ENCODE measurements at places on chromosomes 7 and 10. TPM values are rescaled to one million over a fixed set of nuclear protein-coding genes. Genes with fewer than 3 reads are reported as not detected.

DNA sequence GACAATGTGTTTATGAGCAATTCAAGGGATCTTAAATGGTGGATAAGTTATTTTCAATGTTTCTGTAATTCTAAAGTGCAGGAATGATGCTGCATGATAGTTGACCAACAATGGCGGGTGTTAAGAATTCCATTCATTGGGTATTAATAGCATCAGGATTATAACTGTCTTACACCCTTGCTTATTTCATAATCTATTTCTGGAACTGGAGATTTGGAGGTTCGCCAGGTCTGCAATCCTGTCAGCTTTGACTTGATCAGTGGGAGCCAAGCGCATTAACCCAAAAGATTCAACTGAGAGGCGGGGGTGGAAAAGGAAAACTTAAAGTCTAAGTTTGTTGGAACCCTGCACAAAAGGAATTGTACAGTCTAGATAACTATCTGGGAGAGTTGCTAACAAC lies 114.9 kb upstream of the ZEB1 start:
- no peak for DNase-seq

GCK gene
- total RNA-seq = not detected

DNA sequence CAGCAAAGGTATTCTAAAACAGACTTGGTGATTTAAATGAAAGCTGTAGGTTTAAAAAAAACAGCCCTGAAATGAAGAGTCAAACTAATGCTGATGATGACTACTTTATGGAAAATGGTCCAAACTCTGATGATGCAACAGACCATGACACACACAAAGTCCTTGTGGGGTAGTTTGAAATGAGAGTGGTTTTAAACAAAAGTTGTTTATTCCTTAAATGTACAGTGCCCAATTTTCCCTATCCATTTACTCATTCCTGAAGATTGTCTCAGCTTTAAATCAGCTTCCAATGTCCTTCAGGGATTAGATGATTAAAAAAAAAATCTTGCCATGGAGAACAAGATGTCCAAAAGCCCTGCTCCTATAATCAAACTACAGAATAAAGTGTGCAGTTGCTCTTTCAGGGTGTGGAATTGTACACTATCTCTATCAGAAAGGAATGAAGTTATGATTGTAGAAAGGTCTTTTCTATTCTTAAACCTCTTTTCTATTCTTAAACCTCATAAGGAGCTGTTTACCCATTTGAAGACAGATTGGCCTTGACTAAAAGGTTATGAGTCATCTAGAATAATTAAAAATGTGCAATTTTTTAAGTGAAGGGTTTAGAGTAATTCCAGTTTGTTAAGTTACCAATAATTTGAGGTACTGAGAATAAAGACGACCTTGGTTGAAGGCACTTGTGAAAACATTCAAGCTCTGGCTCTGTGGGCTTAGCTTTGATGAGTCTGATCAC lies 70.2 kb upstream of the ITGA8 start:
- no peak for DNase-seq

DNA sequence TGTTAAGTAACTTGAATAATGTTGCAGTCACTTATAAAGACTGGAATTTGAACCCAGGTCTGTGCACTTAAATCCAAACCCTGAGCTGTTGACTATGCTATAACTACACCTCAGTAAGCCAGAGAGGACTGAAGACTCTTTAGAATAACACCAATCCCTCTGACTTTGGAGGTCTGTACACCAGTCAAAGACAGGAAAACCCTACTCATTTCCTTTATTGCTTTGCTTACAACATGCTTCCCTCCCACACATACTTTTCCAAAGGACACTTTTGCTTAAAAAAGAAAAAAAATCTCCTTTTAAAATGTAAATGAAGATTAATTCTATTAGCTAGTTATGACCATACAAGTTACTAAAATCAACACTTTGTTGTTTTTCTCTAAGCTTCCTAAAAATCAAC lies 184.7 kb upstream of the KCTD7 start:
- DNase-seq = peak; percentile 6

GRCh38 chr7:30828591-30828990 lies 57.4 kb downstream of the MINDY4 start:
- no peak for DNase-seq

FXYD4 gene
- not detected for total RNA-seq

VWC2 gene
- total RNA-seq = not detected

GRCh38 chr10:132044803-132045202 lies 20.9 kb upstream of the JAKMIP3 start:
- DNase-seq = no peak

DNA sequence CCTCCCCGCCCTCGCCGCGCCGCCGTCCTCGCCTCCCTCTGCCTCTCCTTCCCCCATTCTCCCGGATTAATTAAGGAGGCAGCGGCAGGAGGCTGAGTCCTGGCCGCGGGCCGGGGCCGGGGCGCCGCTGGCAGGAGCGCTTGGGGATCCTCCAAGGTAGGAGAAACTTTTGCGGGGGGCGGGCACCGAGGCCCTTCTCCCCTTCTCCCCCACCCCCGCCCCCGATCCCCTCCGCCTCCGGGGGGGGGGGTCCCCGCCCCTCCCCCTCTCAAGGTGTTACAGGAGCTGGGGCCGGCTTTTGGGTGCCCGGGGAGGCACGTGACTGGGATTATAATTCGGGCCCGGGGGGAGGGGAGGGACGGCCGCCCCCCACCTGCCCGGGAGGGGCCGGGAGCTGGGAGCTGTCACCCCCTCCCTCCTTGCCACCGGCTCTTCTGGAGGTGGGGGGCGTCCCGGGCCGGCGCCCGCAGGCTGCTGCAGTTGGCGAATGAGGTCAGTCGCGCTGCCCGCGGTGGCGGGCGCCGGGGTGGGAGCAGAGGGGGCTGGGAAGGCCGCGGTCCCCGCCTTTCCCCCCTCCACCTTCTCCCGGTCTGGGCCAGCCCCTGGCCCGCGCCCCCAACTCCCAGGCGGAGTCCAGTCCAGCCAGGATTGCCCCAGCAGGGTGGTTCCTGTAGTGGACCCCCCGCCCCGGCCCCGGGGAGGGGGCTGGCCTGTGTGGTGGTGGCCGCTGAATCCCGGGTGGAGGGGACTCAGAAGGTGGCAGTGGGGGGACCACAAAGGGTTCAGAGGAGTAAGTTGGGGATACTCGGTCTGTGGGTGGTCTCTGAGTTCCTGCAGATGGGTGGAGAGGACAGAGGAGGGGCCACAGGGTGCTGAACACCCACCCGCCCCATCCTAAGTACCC lies 567 bp downstream of the GTF2IRD1 start:
- DNase-seq = no peak

DNA sequence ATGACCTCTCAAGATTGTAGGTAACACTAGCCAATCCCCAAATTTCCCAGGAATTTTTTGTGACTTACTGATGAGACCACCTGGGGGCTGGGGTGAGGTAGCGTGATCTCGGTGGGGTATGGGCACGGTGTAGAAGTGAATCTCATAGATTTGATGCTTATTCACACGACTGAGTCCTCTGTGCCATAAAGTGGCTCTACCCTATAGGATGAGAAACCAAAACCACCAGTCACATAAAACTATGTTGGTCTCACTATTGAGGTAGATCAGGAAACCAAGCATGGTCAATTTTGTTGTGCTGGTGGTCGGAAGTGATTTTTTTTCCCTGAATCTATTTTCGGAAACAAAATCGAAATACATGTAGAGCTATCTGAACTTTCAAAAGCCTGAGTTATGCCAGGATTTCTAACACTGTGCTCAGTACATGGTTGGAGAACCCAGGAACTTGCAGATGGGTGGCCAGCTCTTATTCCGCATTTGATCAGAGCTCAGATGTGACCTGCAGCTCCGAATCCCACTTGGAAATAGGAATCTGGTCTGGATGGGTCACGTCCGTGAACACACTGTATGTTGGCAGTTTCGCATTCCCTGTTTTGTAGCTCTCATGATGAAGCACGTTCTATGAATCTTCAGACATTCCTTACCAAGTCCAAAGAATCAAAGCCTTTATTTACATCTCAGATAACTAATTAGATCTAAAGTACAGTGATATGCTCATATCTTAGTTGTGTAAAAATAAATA lies 261.5 kb downstream of the KLF6 start:
- DNase-seq = no peak

DNA sequence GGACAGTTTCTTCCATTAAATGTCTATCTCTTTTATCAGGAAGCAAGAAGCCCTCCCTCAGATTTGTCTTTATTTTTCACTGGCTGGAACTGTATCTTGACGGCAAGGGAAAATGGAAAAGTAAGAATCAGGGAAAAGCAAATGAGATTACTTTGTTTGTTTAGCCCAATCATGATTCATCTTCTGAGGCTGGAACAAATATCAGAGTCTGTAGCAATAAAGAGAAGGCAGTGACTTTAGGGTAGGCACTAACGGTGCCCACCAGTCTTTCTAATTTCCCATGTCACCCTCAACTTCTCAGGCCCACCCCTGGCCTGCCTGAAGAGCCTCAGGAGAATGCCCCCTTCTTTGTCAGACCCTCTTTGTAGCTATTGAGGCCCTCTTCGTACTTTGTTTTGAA lies 36.3 kb upstream of the GOLGA7B start:
- DNase-seq = no peak

CTTNBP2 gene
- not detected for total RNA-seq

- DNase-seq = no peak
Observed at GRCh38 chr7:126411821-126412383, 840.8 kb downstream of the GRM8 start.

- DNase-seq = no peak
Observed at GRCh38 chr10:6875269-6875865, 295.3 kb upstream of the PRKCQ start.

OPN1SW gene
- not detected for total RNA-seq

- no peak for DNase-seq
Observed at GRCh38 chr7:57772126-57772924, 322.3 kb downstream of the ZNF716 start.

DNA sequence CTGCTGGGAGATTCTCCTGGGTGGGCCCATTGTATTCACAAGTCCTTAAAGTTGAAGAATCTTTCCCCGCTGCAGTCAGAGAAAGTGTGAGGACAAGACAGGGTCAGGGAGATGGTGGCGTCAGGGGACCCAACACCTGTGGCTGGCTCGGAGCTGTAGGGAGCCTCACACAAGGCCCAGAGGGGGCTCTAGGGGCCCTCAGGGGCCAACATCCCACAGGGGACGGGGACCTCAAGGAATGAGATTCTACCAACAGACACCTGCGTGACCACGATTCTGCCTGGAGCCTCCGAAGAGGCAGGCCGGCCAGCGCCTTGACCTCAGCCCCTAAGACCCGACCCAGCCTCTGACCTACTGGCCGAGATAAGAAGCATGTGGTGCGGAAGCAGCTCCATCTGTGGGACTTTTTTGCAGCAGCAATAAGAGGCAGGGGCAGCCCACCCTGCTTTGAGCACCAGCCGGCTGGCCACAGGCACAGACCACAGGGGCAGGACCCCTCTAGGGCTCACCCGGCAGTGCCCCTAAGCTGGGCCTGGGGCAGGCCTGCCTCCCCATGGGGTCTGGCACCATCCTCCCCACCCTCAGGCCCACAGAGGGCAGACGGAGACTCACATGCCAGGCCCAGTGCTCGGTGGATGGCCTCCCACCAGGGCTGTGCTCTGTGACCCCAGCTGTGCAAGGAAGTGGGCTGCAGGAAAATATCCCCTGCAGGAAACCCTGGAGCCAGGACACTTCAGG lies 13.2 kb downstream of the RASGEF1A start:
- no peak for DNase-seq

INSYN2A gene
- not detected for total RNA-seq

GRCh38 chr10:10508211-10508610 lies 509.5 kb upstream of the CELF2 start:
- DNase-seq = no peak

GRCh38 chr10:108822026-108822425 lies 1101.3 kb downstream of the XPNPEP1 start:
- no peak for DNase-seq

DNA sequence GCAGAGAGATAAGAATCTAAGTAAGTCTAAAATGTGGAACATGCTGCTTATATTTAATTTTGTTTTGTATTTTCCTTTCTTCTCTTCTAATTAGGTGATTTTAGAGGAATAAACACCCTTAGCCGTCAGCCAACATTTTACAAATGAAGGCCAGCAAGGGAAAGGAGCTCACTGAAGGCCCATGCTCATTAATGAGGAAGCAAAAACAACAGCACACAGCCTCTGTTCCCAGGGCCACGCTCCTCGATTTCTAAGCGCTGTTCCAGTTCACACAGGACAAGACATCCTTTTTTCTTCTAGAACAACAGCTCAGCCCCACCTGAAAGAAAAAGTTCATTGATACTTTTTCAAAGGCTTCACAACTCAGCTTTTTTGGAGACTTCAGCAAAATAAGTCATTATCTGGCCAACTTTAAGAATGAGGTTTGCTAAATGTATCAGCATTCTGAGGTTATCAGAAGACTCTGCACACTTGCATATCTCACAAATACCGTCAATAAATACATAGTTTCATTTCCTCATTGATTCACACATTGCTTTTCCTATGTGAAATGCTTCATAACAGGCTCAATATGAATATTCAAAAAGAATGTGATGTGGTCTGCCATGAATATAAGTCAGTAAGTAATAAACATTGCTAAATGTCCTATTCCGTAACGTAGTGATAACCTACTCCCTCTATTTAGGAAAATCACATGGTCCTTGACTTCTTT lies 34.8 kb upstream of the SFMBT2 start:
- no peak for DNase-seq

- no peak for DNase-seq
Observed at GRCh38 chr10:8133146-8133545, 78.7 kb downstream of the GATA3 start.

SLC25A40 gene
- total RNA-seq = 18.0 TPM

NPC1L1 gene
- 3.8 TPM for total RNA-seq

EPHA1 gene
- 17.1 TPM for total RNA-seq

DNA sequence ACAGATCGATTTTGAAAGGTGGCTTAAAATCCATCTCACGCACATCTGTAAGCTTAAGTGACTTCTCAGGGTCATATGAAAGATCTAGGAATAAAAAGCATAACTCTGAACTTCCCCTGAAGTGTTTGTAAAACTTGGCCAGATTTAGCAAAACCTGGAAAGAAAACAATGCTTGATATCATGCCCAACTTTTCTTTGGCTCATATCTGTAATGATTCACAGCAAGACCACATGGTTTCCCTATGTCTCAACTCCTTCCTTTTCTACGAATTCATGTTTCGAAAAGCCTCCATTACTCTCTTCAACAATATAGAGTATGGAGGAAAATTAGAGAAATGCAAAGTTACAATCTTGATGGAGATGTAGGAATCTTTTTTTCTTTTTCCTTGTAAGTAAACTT lies 20.1 kb upstream of the CABCOCO1 start:
- no peak for DNase-seq

LAMB4 gene
- total RNA-seq = not detected

PLAC9 gene
- not detected for total RNA-seq

GRCh38 chr10:128302808-128303207 lies 176.6 kb upstream of the MKI67 start:
- no peak for DNase-seq

GRCh38 chr7:102991540-102992214 lies 78.9 kb downstream of the LRRC17 start:
- peak; percentile 71 for DNase-seq

- DNase-seq = no peak
Observed at GRCh38 chr10:131126321-131127137, 185.0 kb downstream of the TCERG1L start.

Measured in HepG2 (cell line).